ENCODE measurements at places on chromosomes 2 and 18. TPM values are rescaled to one million over a fixed set of nuclear protein-coding genes. Genes with fewer than 3 reads are reported as not detected.

The ACMSD gene
- polyA plus RNA-seq, result 0.34 TPM

The TTR gene
- polyA plus RNA-seq, result 761 TPM

The CHRND gene
- polyA plus RNA-seq, result 0.27 TPM

The LONRF2 gene
- 3.2 TPM for polyA plus RNA-seq

The EDAR gene
- polyA plus RNA-seq, result 2.0 TPM

The ING5 gene
- 44.2 TPM for polyA plus RNA-seq

The INO80B gene
- 34.7 TPM for polyA plus RNA-seq

The REG3A gene
- polyA plus RNA-seq, result 1.4 TPM

The HAUS1 gene
- polyA plus RNA-seq, result 28.6 TPM

The SERPINB10 gene
- polyA plus RNA-seq, result not detected

The CROCC2 gene
- 0.09 TPM for polyA plus RNA-seq

The NAT8 gene
- 0.46 TPM for polyA plus RNA-seq

The CNTNAP5 gene
- 2.2 TPM for polyA plus RNA-seq

The AFF3 gene
- polyA plus RNA-seq, result 4.8 TPM

The SLC4A3 gene
- polyA plus RNA-seq, result 3.3 TPM

The RFTN2 gene
- polyA plus RNA-seq, result 4.5 TPM

The GCKR gene
- polyA plus RNA-seq, result 2.9 TPM

The HAAO gene
- polyA plus RNA-seq, result 47.9 TPM

The GPAT2 gene
- 1.7 TPM for polyA plus RNA-seq

The GNAL gene
- 4.4 TPM for polyA plus RNA-seq

The RAB17 gene
- 164 TPM for polyA plus RNA-seq

The PROM2 gene
- polyA plus RNA-seq, result 2.0 TPM

The ASXL2 gene
- 15.0 TPM for polyA plus RNA-seq

The SF3B1 gene
- polyA plus RNA-seq, result 347 TPM

The AQP4 gene
- 0.57 TPM for polyA plus RNA-seq

The DNAH7 gene
- 1.5 TPM for polyA plus RNA-seq

The ALK gene
- polyA plus RNA-seq, result 1.5 TPM

The RFX8 gene
- 0.39 TPM for polyA plus RNA-seq

The NCL gene
- 541 TPM for polyA plus RNA-seq

The CD8B2 gene
- 0.42 TPM for polyA plus RNA-seq

The RSAD2 gene
- polyA plus RNA-seq, result 3.7 TPM

The ABCG5 gene
- 35.8 TPM for polyA plus RNA-seq

The CREG2 gene
- polyA plus RNA-seq, result 4.3 TPM

The FOXI3 gene
- not detected for polyA plus RNA-seq

The UGT1A9 gene
- not detected for polyA plus RNA-seq

The LBX2 gene
- 47.8 TPM for polyA plus RNA-seq

The KRTCAP3 gene
- polyA plus RNA-seq, result 55.5 TPM

The C2orf80 gene
- polyA plus RNA-seq, result 0.84 TPM

The ALPP gene
- polyA plus RNA-seq, result 0.06 TPM

The IL36RN gene
- polyA plus RNA-seq, result not detected

The RGPD3 gene
- 0.24 TPM for polyA plus RNA-seq

The COX7A2L gene
- polyA plus RNA-seq, result 342 TPM

The CTNNA2 gene
- polyA plus RNA-seq, result 7.5 TPM

The UPP2 gene
- polyA plus RNA-seq, result 0.04 TPM

The CPLX4 gene
- not detected for polyA plus RNA-seq

The C1QL2 gene
- 0.18 TPM for polyA plus RNA-seq

The CDH20 gene
- 0.22 TPM for polyA plus RNA-seq

The CYP27A1 gene
- polyA plus RNA-seq, result 109 TPM

Data from large intestine (tissue), 12 donors.